ENCODE measurements at places on chromosomes 4 and X.
A peak's percentile ranks its signal among the peaks of the same experiment; 100 is the strongest.

- no peak for DNase-seq
Observed at GRCh38 chr4:42425146-42426065, 28.1 kb downstream of the SHISA3 start.

GRCh38 chrX:3271834-3272186 lies 74.6 kb downstream of the MXRA5 start:
- no peak for DNase-seq

DNA sequence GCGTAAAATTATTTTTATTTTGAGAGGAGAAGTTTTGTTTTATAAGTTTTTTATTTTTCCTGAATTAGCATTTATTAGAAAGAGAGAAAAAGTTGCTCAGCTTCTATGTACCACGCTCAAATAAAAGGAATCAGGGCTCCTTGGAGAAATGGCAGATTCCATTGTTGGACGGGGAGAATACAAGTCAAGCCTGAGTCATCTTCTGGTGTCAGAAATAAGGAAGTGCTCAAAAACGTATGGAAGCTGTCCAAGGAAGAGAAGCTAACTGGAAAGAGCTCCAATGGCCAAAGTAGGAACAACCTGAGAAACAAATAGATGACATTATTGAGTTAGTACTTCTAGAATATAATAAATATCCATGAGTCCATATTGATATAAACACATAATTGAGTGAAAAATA lies 89.3 kb upstream of the NEIL3 start:
- DNase-seq = no peak

DNA sequence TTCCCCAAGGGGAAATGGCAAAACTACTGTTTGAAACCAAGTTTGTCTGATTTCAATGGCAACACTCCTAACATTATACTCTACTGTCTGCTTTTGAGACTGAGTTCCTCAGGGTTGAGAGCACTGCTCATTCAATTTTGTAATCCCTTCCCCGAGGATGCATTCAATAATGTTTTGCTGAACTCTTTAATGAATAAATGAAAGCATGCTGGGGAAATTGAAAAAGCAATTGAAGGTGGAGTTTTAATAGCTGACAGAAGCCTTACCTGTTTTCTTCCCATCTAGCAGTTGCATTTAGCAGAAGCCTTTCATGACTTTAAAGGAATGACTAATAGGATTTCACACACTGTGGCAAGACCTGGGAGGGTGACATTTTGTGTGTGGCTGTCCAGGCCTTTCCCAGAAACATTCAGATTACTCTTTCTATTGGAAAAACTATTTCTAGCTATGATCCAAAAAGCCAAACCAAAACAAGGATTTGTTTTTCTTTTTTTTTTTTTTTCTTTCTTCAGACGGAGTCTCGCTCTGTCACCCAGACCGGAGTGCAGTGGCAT lies 45.1 kb downstream of the DTHD1 start:
- DNase-seq = no peak

GRCh38 chr4:183163135-183163534 lies 64.1 kb downstream of the WWC2 start:
- no peak for DNase-seq

DNA sequence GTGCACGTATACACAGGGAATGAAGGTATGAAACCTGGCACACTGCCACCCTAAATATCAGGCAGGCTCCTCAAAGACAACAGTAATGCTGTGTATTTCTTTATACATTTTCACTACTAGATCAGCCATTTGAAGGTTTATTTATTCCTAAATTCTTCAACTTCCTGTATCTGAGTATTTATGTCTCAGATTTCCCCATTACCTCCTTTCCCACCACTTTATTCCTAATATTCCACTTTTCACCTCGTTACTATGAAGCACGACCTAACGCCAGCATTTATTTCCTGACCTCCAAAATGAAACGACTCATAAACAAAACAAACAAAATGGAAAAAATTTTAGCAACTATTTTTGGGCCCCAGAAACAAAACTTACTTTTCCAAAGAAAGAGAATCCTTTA lies 69.6 kb downstream of the MAML3 start:
- DNase-seq = no peak

- DNase-seq = no peak
Observed at GRCh38 chr4:6760865-6761264, 21.7 kb upstream of the KIAA0232 start.

GRCh38 chrX:47581731-47582647 lies at the start of gene TIMP1:
TIMP1 (plus strand) TSS chrX:47582436; CDS start chrX:47583416, 980 bp downstream.
- peak; percentile 57 for DNase-seq

DNA sequence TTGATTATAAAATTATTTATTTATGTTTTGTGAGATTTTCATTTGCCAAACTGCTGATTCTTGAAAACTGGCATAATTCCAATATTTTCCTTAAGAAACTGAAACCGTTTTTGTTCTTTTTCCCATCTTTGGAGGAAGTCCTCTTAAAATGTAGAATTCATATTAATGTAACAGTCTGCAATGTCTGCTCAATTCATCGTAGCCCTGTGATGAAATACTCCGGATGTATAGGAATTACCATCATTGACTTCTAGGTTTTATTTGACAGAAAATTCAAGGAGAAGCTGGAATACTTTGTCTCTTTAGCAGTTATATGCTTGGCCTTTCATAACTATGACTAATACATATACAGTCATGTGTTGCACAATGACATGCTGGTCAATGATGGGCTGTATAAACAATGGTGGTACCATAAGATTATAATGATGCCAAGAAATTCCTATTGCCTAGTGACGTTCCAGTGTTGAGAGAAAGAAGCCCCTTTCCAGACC lies 185.0 kb upstream of the GPRIN3 start:
- no peak for DNase-seq

- DNase-seq = no peak
Observed at GRCh38 chr4:5146248-5146647, 95.0 kb downstream of the STK32B start.

GRCh38 chrX:128460835-128461234 lies 408.6 kb upstream of the ACTRT1 start:
- DNase-seq = no peak

DNA sequence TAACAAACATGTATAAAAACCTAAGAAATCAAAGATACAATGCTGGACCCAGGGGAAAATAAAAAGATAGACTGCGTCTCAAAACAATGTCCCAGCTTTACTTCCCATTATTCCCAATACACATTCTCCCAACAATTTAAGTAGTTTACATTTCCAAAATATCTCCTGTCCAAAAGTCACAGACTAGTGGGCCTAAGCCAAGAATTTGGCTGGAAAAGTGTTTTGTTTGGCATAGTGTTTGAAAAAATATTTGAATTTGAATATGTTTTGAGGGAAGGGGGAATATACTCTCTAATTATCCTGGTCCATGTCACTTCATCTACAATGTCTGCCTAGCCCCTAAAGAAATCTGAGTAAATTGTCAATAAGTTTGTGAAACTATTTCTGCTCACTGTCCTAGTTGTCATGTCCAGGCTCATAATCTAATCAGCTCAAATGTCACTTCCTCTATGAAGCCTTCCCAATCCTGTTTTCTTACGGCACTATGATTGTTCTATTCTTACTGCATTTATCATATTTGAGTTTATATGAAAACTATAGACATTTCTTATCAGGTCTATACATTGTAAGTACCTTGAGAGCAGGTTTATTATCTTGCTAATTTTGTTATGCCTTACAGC lies 74.4 kb downstream of the SEC24D start:
- DNase-seq = no peak

GRCh38 chr4:85571008-85571407 lies 96.1 kb downstream of the ARHGAP24 start:
- DNase-seq = no peak

DNA sequence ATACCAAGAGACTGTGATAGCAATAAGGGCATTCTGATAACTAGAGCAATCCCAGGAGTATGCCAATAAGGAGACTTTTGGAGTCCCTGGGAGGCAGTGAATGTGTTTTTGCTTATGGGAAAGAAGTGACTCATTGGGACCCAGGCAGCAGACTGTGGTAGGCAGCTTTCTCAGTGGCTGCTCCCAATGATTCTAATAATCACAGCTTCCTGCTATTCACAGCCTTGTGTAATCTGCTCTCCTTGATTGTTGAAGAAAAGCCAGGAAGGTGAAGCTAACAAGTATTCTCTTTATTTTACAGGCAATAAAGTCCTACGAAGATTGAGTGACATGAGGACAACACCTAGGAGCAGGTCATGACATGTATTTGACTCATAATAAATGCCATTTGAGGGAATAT lies 70.3 kb upstream of the DDX60 start:
- DNase-seq = no peak

DNA sequence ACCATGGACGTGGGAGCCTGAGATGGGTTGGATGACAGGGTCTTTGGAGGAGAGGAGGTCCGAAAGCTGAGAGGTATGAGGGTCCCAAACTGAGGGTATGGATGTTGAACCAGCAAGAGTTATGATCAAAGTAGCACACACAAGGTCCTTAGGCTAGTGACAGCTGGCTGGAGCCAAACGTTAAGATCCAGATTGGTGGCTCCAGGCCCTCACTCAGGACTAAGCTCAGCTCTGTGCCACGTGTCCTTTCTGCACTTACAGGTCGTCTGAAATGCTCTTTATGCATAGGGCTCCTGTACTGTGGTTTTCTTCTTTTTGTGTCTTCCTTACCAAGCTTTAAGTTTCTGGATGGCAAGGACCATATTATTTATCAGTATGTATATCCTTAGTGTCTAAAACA lies 35.4 kb downstream of the ADD1 start:
- DNase-seq = no peak

- no peak for DNase-seq
Observed at GRCh38 chr4:138409670-138410069, 167.5 kb upstream of the SLC7A11 start.

DNA sequence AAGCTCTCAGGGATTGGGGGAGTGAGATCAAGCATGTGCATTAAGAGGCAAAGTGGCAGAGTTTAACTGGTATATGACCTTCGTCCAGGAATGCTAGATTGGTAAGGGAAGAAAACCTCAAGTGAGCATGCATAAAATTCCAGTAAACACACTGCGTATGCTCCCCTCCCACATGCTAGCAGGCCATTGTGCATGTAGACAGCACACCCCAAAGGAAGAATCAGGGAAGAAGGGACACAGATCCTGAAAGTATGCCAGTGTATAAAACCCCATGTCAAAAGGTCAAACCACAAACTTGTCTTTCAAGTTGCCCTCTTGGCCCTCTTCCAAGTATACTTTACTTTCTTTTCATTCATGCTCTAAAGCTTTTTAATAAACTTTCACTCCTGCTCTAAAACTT lies 405.2 kb upstream of the CNKSR2 start:
- DNase-seq = no peak

DNA sequence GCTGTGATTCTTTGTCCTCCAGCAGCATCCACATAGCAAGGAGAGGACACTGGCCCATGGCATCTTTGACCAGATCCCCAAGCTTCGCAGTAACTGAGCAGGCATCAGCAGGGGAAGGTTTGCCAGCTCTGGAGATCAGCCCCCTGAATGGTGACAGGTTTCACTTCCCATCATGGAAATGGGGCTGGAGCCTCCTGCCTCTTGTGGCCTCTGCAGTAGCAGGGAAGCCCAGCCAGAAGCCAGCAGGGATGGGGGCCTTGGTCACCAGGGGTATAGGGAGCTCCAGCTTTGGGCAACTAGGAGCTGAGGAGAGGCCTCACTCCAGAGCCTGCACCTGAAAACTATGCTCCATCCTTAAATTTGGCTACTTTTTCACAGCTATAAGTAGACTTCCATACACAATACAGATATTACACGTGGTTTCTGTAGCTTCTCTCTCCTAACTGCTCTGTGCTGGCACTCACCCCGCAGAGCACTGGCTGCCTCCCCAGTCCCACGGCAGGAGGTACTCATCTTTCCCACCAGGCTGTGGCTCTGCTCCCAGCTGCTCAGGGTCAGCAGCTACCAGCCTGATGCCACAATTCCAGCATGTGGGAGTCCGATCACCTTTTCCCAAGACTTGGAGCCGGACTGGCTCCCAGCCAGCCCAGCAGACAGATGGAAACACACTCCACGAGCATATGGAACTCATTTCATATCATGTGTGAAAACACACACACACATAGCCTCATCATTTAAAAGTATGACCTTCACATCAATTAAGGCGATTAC lies 2.8 kb downstream of the TMEM271 start:
- DNase-seq = no peak

DNA sequence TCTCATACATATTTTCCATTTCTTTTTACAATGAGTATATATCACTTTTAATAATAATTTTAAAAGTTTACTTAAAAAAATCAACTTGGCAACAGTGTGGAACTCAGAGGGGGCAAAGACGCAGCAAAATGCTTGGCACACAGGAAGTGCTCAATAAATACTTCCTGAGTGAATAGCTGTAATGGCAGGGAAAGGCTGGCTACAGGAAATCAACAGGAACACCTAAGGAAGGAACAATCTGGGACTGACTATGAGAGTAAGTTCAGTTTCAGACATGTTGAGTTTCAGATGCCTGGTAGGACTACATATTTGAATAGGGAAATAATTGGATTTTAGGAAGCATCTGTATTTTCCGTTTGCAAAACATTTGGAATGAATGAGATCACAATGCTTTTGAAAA lies 137.6 kb downstream of the SCLT1 start:
- DNase-seq = no peak

GRCh38 chrX:35829501-35829900 lies 31.4 kb downstream of the MAGEB16 start:
- no peak for DNase-seq

- DNase-seq = no peak
Observed at GRCh38 chrX:86148594-86148993, 343 bp downstream of the DACH2 start.

- no peak for DNase-seq
Observed at GRCh38 chrX:101417190-101417589, 9.2 kb downstream of the HNRNPH2 start.

- DNase-seq = no peak
Observed at GRCh38 chr4:14132301-14132700, 504.8 kb upstream of the BOD1L1 start.

DNA sequence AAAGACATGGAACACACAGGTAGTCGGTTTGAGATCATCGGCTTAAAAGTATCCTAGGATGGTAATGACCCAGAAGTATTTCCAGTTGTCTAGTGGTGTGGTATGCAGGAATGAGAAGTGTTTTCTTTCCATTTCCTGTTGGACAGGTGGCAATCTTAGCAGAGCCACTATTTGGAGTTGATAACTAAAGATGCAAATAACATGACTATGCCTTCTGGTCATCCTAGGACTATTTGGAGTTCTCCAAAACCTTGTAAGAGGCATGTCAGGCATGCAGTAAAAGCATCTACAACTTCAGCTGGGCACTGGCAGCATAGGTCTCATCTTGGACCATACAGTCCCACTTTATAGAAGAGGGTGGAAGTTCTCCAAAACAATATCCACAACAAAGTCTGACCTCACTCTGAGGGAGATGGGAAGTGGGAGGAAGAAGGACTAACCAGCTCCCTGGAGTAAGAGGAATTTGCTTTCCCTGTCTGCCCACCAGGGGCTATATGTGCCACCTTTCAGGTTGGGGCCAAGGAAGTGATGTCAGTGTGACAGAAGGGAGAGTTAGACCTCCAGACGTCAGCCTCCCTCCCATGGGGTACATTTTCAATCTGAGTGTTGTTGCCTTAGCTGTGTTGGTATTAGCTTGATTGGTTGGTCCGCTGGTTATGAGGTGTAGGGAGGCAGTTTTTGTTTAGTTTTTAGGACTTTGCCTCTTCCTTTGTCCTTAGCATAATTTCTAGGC lies 101.2 kb upstream of the MYOZ2 start:
- DNase-seq = no peak

Measured in activated CD4-positive, alpha-beta T cell treated with anti-CD3 and anti-CD28 coated beads for 24 hours (primary cell).